ENCODE measurements at places on chromosomes 4 and X. TPM values are rescaled to one million over a fixed set of nuclear protein-coding genes. Genes with fewer than 3 reads are reported as not detected.

Gene MEPE
- not detected for total RNA-seq

Gene VSIG1
- total RNA-seq, result not detected

Gene RIBC1
- total RNA-seq, result 1.1 TPM

Gene XAGE2
- total RNA-seq, result not detected

Gene SH3D19
- total RNA-seq, result 118 TPM

GRCh38 chr4:15832523-15833451 lies 54.7 kb downstream of the CD38 start:
- no peak for DNase-seq

DNA sequence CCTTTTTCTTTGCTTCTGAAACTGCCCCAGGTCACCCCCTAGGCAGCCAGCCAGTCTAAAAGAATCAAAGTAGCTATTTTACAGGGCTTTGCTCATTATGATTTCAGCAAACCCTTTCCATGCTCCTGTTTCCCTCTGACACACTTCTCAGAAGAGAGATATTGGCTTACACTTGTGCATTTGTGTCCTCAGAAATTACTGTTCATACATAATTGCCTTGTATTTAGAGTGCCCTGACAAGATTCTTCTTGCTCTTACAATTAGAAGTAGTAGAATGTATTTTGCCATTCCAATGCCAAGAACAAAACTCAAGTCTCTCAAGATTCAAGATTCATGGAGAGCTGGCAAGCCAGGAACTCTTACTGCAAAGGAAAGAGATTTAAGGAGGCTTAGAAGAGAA lies 531.0 kb upstream of the ZFP42 start:
- no peak for DNase-seq

DNA sequence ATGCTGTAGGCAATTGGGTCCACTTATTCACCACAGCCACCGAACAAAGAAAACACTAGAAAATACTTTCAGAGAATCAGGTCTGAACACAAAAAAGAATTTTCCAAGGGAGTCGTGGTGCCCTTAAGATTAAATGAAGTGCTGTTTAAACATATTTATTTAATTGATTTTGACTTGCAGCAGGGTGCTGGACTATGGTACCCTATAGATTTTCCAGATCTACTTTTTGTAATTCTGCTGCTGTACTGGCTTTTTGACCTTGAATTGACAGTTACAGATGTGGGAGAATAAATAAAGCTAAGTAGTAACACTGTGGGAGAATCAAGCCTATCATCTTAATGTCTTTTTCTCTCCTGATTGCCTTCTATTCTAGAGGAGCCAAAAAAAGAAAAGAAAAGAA lies 735.3 kb upstream of the FTHL17 start:
- no peak for DNase-seq

- no peak for DNase-seq
Measured at GRCh38 chrX:153983321-153983801, 10.8 kb downstream of the TMEM187 start.

- DNase-seq, result no peak
Measured at GRCh38 chrX:155188786-155189185, 27.5 kb upstream of the VBP1 start.

- DNase-seq, result no peak
Measured at GRCh38 chrX:110964786-110965185, 131.2 kb upstream of the PAK3 start.

Measured in right atrium auricular region (tissue), 2 donors.